ENCODE measurements at places on chromosomes 2 and 18.
A peak's percentile ranks its signal among the peaks of the same experiment; 100 is the strongest.

- no peak for DNase-seq
Observed at GRCh38 chr2:5986801-5987787, 294.9 kb downstream of the SOX11 start.

- no peak for DNase-seq
Observed at GRCh38 chr2:102100371-102101096, 42.0 kb upstream of the IL1R1 start.

- DNase-seq, result peak; percentile 30
Observed at GRCh38 chr2:96353032-96353561, 17.5 kb downstream of the NCAPH start.

GRCh38 chr2:65611488-65611887 is 179.1 kb upstream of the SPRED2 start:
- DNase-seq, result no peak

DNA sequence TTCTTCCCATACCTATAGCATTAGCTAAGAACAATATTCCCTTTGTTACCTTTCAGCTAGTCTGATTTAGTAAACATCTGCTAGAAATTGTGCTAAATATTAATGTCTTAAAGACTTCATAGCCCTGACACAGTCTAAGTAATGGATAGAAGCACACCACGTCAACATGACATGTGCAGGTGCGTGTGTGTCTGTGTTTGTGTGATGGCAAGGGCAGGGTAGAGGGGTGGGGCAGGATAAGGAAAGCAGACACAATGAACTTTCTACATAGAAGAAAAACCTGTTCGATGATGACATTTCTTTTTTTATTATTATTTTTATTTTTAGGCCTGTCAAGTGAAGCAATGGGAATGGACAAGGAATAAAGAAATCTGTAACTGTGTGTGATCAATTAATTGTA is 223.3 kb downstream of the NOL4 start:
- no peak for DNase-seq

GRCh38 chr18:36862182-36862581 is 33.3 kb downstream of the KIAA1328 start:
- no peak for DNase-seq

DNA sequence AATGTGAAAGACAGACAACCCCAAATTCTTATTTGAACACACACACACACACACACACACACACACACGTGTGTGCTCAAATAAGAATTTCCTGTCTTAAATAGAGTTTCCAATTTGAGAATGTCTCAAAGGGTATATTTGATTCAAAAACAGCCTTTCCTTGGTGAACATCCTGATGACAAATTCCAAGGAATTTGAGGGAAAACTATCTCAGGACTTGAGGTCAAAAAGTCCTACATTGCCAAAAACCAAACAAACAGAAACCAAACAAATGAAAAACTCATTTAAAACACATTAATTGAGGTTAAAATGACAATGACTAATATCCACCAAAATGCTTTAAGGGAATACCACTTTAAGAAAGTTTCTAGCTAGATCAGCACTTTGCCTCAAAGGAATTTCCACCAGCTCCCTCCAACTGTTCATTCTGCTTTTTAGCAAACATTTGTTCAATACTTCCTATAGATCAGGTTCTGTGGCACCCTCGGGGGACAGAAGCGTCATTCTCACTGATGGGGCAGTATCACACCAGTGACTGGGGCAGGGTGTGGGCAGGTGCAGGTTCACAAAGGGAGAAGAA is 232.1 kb upstream of the TRIB2 start:
- no peak for DNase-seq

DNA sequence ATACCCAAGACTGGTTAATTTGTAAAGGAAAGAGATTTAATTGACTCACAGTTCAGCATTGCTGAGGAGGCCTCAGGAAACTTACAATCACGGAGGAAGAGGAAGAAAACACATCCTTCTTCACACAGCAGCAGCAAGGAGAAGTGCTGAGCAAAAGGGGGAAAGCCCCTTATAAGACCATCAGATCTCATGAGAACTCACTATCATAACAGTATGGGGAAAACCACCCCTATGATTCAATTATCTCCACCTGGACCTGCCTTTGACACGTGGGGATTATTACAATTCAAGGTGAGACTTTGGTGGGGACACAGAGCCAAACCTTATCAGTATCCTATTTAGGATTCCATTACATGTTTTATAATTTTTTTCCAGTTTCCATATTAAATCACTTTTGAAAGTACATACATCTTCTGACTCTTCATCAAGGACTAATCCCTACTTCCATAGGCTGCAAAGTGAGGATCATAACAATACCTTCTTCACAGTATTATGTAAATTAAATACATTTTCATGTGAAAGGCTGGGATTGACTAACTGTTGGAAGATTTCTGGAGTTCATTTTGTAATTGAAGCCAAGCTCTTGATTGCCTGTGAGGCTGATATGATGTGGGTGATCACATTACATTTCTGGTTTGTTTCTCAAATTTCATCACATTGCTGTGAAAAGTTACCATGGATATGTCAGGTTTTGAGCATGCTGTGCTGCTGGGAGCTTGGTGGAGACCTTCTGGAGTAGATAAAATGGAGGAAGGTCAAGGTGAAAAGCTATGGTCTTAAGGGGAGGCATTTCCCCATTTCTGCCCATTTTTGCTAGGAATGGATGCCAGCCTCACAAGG is 31.7 kb upstream of the CERS6 start:
- peak; percentile 26 for DNase-seq

- no peak for DNase-seq
Observed at GRCh38 chr2:219356834-219357233, 24.3 kb upstream of the RESP18 start.

GRCh38 chr2:190891889-190892288 is 11.3 kb downstream of the GLS start:
- no peak for DNase-seq

DNA sequence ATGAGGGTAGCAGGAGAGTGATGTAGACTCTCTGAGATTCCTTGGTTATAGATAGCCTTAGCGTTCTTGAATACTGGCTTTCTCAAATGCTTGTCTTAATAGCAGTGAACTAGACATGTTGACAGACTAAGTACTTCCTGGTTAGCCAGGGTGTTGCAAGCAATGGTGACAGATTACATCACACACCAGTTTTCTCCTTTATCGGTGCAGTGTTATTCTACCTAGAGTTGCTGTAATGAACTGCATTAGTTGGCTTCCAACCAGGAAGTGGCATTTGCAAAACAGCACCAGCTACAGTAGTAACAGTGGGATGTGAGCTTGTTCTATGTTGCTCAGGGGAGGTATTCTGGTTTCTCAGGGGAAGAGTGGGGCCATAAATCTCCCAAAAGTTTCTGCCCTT is 582.2 kb upstream of the DDX18 start:
- no peak for DNase-seq

DNA sequence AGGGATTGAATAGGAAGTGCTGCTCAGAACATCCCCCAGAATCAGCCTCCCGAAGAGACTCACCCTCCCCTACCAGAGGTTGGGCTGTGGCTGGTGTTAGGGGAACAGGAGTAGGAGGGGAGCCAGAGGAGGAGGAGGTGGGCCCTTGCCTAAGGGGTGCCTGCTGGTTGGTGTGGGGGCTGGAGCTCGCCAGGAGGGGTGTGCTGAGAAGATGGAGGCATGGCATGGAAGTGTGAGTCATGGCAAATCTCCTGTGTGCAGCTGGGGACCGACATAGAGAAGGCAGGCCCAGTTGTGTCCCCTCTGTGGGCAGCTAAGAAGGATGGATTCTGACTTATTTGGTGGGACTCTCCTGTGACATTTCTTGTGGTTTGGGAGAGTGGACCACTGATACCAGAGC is 73.7 kb downstream of the DGKD start:
- DNase-seq, result no peak

DNA sequence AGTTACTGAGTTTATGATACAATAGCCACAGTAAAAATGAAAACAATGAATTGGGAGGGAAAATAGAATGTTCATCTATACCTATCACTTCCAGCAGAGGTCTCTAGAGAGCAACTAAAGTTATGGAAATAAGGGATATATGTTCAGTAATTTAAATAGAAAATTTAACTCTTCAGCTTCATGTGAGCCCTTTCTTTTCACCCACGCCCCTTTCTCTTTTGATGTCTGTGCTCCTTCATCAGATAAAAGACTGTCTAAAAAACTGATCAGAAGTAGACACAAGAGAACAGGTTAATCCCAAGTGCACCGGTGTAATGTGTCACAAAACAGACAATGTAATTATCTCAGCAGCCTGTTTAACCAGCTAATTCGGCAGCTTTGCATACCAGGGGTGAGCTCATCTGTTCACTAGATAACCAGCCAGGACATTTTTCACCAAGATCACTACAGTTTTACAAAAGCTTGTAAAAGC is 238.5 kb upstream of the ERBB4 start:
- peak; percentile 32 for DNase-seq

DNA sequence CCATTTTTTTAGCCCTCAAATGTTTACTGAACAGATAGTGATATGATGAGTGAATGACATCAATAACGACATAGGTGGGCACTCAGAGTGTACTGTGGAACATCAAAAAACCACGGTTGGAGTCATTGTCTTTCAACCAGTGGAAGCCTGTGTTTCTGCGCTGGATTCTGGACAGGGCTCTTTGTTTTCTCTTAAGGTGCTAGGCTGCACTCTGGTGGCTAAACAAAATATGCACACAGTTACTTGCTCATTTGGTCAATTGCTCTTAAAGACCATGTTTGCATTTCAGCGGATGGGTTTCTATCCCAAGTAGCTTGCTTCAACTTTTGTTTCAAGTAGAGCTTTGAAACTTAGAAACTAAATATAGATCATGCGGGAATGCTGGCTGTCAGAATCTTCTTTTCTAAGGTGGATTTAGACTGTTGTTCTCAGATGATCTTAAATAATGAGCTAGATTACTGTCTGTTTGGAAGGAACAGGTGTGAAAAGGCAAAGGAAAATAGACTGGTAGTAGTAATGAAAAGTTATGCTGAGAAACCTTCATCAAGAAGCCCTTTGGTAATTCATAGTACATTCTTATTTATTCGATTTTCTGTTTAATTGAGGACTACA is 48.5 kb upstream of the LYPD6B start:
- peak; percentile 81 for DNase-seq

GRCh38 chr2:5227062-5227699 is 465.0 kb upstream of the SOX11 start:
- no peak for DNase-seq

DNA sequence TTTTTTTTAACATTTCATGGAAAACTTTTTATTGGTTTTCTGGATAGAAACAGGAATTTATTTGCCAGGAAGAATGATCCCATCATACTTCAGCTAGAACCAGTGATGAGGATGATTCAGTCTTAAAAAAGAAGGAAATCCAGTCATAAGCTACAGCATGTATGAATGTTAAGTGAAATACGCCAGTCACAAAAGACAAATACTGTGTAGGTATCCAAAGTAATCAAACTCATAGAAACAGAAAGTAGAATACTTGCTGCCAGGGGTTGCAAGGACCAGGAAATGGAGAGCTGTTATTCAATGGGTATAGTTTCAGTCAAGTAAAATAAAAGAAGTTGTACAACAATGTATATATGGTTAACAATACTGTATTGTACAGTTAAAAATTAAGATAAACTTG is 21.3 kb downstream of the PSME4 start:
- no peak for DNase-seq

GRCh38 chr2:11288431-11288830 is 56.0 kb downstream of the ROCK2 start:
- no peak for DNase-seq

DNA sequence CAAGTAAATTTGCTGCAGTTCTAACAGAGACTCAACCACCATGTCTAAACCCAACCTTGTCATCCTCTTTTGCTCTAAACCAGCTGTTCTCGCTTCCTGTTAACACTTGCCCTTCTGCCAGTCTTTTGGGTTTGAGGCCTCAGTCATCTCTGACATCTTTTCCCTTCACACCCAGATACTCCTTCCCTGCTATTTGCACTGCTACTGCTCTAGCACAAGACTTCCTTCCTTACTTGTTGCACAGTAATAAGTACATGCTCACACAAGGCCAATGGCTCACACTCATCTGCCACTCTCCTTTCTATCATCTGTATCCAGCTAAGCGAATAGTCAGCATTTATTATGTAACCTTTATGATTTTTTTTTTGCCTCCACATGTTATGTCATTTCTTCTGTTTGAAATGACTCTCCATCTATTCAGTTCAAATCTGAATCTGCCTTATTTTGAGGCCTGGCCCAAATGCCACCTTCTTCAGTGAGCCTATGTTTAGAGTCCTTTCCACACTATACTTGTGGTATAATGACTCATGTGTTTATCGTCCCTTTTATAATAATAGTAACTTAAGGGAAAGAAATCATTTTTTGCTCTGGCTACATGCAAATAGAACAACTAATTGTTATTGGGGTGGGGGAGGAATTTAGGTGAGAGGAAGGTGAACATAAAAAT is 22.5 kb upstream of the CDKL4 start:
- no peak for DNase-seq

DNA sequence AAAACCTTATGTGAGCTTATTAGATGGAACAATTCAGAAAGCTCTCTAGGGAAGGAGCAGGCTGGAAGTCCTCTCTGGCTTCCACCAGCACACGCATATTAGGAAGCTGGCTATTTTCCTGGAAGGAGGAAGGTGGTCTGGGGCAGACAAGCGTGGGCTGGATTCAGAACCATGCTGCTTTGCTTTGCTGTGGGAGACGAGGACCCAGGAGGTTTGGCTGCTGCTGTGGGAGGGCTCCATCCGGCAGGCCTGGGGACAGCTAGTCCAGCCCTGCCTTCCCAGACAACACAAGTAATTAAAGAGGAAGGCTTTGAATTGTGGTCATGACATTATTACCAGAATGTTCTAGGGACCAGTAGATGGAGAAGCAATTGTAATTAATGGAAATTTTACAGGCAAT is 238.8 kb upstream of the MYT1L start:
- DNase-seq, result no peak

DNA sequence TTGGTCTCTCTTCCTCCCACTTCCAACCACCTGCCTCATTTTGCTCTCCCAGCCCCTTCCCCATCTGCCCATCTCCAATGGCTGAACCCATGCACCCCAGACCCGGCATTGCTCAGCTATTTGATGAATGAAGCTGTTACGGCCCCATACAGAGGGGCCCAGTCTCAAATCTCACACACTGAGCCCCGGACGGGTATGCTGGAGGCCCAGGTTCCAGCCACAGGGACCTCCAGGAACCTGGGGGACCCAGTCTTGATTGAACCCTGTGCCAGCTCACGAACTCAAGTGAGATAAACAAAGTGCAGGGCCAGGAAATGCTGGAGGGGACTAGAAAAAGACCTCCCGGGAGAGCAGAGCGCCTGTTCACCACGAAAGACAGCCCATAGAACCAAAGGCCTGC is 63.4 kb upstream of the TEX51 start:
- no peak for DNase-seq

GRCh38 chr2:221350616-221351015 is 221.5 kb downstream of the EPHA4 start:
- no peak for DNase-seq

GRCh38 chr2:142140434-142140845 is 9.6 kb upstream of the LRP1B start:
- peak; percentile 34 for DNase-seq

GRCh38 chr2:134208825-134209224 is 45.0 kb upstream of the MGAT5 start:
- no peak for DNase-seq

GRCh38 chr2:225091336-225091735 is 49.1 kb upstream of the DOCK10 start:
- DNase-seq, result peak; percentile 64

GRCh38 chr2:9912468-9912867 is 39.0 kb upstream of the GRHL1 start:
- no peak for DNase-seq

Measured in NCI-H460 (cell line).